ENCODE measurements at places on chromosomes 1 and 21. TPM values are rescaled to one million over a fixed set of nuclear protein-coding genes. Genes with fewer than 3 reads are reported as not detected.

GRCh38 chr1:159800177-159800930 lies 1.8 kb upstream of the FCRL6 start:
- DNase-seq, result peak; percentile 27

GRCh38 chr1:114024049-114024448 lies 44.8 kb downstream of the OLFML3 start:
- peak; percentile 95 for DNase-seq

DNA sequence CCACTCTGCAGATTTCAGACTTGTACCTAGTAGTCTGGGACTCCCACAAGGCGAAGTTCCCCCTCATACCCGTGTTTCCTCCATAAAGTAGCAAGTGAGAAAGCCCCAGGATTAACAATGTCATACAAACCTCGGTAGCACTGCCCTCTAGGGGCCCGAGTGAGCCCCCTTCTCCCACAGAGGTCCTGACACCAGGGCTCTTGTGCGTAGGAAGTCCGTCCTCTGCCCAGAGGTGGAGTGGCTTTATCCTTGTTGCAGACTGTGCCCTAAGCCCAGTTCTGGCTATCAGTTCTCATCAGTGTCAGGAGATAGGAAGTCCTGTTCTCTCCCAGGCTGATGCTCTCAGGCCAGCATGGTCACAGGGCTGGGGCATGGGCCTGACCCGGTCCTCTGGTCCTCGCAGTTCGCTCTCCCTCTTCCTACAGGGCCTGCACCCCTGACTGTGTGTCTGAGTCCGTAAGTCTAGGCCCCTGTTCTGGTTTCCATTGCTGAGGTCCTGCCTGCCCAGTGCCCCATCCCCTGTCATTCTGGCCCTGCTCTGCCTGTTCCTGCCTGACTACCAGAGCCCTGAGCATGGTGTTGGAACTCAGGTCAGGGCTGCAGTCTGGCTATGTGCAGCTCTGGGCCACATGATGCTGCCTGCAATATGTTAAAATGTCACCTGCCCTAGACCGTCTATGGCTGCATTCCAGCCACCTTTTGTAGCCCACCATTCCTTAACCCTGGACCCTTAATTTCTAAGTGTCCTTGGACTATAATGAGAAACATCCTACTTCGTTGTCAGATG lies 285.6 kb downstream of the ASTN1 start:
- peak; percentile 4 for DNase-seq

GRCh38 chr1:109444346-109444745 lies 18.1 kb upstream of the PSMA5 start:
- no peak for DNase-seq

Gene PGLYRP4
- not detected for total RNA-seq

Gene E2F2
- 0.16 TPM for total RNA-seq

Gene KCNN3
- total RNA-seq, result 30.8 TPM

Gene MMEL1
- total RNA-seq, result 0.37 TPM

DNA sequence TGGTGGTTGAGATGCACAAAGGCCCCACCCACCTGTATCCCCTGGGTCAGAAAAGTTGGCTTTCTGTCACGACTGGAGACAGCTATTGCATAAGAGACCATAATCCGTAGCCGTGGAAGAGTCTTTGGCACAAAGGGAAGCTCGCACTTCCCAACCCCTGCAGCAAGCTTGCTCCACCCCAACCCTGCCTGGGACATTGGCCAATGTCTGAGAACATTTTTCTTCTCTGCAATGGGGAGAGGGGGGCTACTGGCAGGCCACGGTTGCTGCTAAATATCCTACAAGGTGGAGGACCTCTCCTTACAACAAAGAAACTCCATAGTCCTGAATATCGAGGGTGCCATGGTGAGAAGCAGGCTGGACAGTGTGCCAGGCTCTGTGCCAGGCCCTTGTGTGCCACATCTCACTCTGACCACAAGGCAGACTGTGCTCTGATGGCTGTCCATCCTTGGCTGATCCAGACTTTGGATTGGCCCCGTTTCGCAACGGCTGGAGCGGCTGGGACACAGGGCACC lies 104.1 kb downstream of the CSMD2 start:
- DNase-seq, result no peak

Gene GRHL3
- not detected for total RNA-seq

- DNase-seq, result no peak
Observed at GRCh38 chr1:33273406-33273805, 17.1 kb downstream of the ZNF362 start.

- no peak for DNase-seq
Observed at GRCh38 chr1:43056460-43056859, 97.8 kb upstream of the SLC2A1 start.

GRCh38 chr1:204649721-204650521 lies 35.6 kb downstream of the LRRN2 start:
- DNase-seq, result no peak

DNA sequence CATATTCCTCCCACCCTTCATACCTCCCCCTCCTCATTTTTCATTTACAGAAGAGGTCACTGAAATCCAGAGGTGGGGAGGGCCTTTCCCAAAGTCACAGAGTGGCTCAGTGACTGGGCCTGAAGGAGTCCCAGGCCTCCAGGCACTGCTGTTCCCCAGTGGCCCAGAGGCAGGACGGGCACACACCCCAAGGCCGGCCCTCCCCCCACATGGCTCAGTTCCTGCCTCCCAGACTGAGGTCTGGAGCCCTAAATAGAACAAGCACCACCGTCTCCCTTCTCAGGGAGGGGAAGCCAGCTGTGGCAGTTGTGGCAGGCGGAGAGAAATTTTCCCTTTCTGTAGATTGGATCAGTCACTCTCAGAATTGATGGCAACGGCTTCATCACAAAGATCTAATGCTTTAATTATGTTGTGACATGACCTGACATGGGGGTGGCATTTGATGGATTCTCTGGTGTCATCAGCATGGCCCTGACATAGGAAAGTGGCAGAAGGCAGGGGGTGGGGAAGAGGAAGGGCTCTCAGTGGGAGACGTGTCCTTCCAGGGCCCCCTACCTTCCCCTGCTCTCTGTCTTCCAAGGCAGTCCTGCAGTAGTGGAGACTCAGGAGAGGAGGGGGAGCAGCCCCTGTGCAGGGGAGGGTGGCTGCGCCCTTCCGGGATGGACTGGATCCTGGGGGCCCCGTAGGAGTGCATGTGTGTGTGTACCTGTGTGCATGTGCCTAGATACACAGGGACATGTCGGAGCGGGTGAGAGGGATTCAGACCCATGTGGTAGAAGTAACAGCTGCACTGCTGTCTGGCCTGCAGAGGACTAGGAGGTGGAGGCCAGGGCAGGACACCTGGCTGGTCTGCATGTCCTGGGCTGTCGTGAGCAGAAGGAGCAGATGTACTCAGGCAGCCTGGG lies 41.2 kb upstream of the FOXO6 start:
- peak; percentile 80 for DNase-seq

DNA sequence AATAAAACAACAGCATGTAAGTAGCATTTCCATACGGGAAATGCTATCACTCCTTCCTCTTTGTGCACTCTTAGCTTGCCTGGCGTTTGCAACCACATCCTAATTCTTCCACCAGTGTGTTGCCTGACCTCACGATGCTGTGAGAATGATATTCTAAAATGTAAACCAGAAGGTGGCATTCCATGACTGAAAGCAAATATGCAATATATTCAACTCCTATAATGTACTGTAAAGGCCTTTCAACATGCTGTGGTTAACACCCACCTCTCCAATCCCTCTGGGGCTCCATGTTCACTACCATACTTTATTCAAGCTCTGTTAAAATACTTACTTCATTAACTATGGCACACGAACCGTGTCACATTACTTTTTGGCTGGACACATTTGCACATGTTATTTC lies 420.6 kb upstream of the DEPDC1 start:
- DNase-seq, result no peak

- DNase-seq, result no peak
Observed at GRCh38 chr1:119314001-119314796, 54.4 kb upstream of the HAO2 start.

GRCh38 chr1:246724731-246725095 lies 504 bp downstream of the SCCPDH start:
- DNase-seq, result peak; percentile 79

DNA sequence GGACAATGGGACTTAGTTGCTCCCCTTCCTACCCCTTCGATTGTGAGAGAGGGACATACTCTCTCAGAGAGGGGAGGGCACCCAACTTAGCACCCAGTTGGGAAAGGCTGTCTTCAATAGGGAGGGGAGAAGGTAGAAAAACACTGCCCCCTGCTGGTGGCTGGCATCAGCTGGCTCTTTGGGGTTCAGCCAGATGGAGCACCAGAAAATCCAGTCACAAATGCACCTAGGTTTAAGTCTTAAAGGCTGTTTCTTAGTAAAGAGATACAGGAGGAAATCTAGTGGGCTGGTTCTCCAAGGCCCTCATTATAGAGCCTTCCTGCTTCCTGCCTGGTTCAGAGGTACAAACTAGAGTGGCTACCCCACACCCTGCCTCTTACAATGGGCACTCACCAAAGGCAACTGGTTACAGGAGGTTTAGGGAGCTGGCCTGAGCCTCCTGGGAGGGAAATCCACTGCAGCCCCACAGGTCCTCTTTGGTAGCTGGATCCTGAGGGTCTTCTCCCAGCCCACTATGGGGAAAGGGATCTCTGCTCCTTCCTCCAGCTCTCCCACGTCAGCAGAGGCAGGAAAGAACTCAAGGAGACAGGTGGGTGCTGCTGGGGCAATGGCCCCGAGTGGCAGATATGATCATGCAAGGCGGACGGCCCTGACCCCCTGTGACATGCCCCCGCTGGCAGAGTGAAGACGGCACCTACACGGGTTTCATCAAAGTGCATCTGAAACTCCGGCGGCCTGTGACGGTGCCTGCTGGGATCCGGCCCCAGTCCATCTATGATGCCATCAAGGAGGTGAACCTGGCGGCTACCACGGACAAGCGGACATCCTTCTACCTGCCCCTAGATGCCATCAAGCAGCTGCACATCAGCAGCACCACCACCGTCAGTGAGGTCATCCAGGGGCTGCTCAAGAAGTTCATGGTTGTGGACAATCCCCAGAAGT lies 28.3 kb downstream of the EIF2D start:
- DNase-seq, result peak; percentile 74

GRCh38 chr21:36927719-36928117 lies 38.8 kb downstream of the HLCS start:
- DNase-seq, result peak; percentile 98

DNA sequence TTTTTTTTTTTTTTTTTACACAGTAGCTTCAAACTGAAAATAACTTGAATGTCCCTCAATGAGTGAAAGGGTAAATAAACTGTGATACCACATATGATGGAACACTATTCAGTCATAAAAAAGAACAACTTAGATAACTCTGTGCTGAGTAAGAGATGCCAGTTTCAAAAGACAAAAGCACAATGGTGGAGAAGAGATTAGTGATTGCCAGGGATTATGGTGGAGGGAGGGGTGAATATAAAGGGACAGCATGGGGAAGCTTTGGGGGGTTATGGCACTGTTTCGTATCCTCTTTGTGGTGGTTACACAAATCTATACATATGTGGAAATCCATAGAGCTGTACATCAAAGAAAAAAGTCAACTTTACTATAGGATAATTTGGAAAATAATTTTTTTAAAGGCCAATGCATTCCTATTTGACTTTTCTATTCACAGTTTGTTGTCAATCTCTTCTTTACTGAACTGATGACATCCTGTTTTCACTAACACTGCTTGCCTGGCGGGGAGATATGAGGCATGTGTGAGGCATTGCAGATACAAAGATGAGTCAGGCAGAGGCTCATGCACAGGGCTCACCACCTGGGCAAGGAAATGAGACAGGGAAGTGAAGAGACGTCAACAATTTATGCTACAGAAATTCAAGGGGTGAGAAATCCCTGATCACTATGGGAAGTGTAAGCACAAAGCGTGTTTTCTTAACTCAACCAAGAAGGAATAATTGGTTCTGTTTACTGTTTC lies 302.7 kb downstream of the DUSP10 start:
- DNase-seq, result peak; percentile 72

GRCh38 chr1:113930499-113931161 lies 1.5 kb downstream of the HIPK1 start:
- DNase-seq, result peak; percentile 46

DNA sequence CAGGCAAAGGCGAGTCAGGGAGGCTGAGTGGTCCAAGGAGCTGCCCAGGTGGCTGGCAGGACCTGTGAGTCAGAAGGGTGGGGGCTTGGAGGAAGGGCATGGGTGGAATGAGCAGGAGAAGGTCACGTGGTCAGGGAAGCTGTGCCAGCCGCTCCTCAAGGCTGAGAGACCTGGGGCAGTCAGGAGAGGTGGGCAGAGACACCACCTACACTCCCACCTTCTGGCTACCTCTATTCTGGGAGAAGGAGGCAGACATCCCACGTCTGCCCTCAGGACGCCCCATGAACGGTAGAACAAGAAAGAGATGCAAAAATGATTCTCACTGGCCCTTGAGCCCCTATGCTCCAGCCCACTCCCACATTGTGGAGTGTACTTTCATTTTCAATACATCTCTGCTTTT lies 151.8 kb upstream of the RAB4A start:
- DNase-seq, result no peak

DNA sequence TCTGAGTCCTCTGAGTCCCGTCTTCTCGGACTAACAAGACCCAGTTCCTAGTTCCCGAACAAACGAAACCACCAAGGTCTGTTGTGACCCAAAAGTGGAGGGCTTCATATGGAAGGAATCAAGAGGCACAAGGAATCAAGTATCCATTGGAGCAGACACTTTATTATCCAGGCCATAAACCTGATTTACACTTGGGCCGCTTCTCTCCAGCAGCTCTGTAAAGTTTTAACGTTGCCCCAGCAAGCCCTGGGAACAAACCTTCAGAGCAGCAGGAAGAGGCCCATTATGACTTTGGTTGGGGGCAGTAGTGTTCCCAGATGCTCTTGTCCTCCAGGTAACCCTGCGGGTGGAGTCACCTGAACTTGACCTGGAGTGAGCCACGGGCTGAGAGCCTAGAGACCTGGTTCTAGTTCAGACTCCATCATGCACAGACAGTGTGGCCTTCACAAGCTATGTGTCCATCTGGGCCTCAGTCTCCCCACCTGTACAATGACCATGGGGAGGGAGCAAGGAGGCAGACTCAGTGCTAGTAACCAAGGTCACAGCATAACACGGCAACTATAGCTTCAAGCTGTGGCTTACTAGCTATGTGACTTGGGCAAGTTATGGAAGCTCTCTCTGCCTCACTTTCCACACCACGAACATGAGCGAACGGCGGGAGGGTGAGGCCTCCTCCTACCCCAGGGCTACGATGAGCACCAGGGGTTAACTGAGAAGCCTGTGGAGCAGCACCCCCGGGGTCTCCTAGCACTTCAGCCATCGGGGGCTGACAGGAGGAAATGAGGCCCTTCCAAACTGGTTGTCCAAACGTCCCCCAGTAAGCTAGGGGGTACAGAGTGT lies 95.7 kb downstream of the GLIS1 start:
- DNase-seq, result no peak

- DNase-seq, result no peak
Observed at GRCh38 chr21:31418377-31419001, 74.4 kb upstream of the TIAM1 start.

Data from myocyte (in vitro differentiated cells).